ENCODE measurements at places on chromosomes 7 and 10.

DNA sequence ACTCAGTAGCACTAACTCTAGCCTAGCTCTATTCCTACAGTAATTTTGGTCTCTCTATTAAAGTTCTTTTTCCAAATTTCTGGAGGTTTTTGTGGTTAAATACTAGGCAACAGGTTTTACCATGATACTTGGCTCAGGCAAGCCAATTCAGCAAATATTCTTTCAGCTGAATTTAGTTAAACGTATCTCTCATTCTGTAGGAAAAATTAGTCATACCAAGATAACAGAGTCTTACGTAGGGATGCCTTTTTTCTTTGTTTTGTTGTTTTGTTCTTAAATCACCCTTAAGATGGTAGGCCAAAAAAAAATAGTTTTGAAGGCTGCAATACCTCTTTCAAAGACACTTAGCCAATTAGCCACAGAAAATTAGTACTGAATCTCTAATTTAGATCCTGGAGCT, 180.5 kb downstream of the MAGI2 start:
- DNase-seq: no peak

- DNase-seq: no peak
Observed at GRCh38 chr7:107180378-107180777, 11.6 kb downstream of the HBP1 start.

DNA sequence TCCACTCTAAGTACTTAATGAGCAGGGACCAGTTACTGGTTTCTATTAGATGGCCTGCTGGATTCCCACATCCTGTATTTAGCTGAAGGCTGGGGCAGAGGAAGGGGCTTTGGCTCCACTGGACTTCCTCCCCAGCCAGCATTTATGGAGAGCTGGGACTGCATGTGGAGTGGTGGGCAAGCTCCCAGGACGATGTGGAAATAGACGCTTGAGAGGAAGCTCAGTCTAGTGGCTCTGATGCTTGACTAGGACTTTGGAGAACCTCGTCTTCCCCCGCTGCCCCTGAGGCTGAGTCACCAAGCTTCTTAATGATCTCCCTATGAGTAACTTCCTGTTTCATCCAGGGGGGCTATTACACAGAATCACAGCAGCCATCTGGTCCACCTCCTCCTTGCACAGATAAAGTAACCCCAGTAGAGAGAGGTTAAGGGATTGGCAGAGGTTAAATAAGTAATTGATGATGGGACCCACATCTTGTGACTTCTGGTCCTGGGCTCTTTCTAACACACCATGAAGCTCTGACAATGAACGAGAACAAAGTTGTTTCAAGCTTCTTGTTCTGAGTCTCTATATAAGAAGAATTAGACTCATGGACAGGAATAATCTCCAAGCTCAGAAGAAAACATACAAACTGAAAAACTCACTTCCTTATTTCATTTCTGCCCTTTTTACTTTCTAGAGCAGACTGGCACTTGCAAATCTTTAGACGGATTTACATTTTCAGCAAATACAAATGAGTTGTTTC, 126.2 kb downstream of the PRPF18 start:
- DNase-seq: peak; percentile 32

DNA sequence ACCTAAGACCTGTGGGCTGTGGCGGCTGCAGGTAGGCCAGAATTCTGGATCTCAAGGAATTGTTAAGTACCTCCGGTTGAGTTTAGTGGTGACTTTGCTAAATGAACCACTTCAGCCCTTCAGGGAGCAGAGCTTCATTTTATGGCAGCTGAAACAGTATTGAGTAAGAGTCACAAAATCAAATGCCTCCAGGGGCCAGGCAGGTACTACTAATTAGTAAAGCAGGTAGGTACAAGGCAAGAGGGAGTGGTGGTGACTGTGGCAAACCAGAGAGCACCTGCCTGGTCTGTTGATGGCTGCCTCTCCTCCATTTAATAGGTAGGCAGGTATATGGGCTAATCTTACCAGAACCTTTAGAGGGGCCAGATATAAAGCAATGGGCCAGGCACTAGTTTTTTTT, 118.8 kb downstream of the EMX2 start:
- DNase-seq: no peak

DNA sequence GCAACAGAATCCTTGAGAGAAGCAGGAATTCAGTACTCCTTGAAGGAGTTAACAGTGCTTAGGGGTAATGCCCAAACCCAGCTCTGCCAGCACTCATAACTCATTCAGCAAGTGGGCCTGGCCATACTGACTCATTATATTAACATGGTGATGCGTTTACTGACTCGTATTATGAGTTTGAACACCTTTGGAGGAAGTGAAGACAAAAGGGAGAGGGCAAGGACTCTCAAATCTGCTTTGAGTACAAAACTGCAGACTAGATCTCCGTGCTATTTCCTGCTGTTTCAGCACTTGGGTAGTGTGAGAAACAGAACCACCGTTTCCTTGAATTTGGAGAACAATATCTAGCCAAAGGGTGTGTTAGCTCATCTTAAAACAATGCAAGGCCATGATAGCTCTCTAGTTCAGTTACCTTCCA, 30.8 kb downstream of the SLC16A9 start:
- DNase-seq: no peak

GRCh38 chr7:114530057-114530611, 115.5 kb downstream of the FOXP2 start:
- no peak for DNase-seq

Measured in DMS79 (cell line).